CD4-positive, alpha-beta T cell treated with Interleukin-15 for 1 hour (primary cell): ENCODE measurements at places on chromosomes 1 and 21.

GRCh38 chr1:102099916-102100315 lies 103.2 kb upstream of the OLFM3 start:
- no peak for DNase-seq

- DNase-seq = no peak
These were observed 167.7 kb downstream of the ACTL8 start for GRCh38 chr1:17922833-17923232.

GRCh38 chr1:22114083-22115012 lies 28.5 kb downstream of the WNT4 start:
- DNase-seq = no peak

GRCh38 chr1:168686666-168687065 lies 42.3 kb downstream of the DPT start:
- DNase-seq = no peak

DNA sequence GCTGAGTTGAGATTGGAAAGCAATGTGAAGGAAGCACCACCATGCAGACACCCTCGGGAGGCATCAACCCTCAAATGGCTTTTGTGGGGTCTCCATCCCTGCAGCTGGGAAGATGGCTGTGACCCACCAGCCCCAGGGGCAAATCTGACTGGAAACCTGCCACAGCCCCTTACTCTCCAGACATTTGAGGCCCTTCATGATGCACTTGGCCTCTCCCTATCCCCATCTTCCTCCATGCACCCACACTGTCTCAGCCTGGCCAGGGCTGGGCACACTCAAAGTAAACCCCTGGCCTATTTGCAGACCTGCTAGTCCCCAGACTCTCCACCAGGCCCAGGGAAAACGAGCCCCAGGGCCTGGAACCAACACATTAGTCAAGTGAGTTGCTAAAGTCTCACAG lies 205.2 kb downstream of the MATN1 start:
- DNase-seq = no peak

DNA sequence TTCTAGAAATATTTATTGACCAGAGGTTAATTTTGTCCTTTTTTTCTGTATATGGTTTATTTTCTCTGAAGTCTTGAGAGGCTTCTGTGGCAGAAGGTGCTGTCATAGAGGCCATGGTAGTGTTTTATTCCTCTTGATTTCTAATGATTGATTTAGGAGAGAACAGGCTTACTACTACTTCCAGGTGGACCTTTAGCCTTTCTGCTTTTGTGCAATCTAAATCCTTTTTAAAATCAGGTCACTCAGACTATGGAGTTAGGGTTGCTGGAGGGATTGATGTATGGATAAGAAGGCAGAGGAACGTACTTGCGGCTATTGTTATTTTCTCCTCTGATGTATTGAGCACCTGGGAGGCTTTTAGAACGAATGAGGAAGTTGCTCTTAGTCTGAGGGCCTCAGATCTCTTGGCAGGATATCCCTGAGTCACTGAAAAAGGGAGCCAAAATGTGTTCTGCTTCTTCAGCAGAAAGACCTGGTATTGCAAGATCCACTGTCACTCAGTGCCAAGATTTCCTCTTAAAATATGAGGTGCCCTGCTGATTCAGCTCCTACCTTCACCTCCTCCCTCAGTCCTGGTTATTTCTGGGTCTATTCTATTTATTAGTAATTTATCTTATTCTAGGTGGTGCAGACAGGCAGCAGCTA lies 277.4 kb downstream of the ZNF648 start:
- no peak for DNase-seq

- no peak for DNase-seq
These were observed 221.8 kb upstream of the JUN start for GRCh38 chr1:59005491-59006288.

- DNase-seq = no peak
These were observed 35.4 kb downstream of the AK2 start for GRCh38 chr1:33001282-33001681.
